ENCODE measurements at places on chromosomes 6 and 20.
A peak's percentile ranks its signal among the peaks of the same experiment; 100 is the strongest.

- H3K36me3 ChIP-seq: no peaks in the 10 kb centered on the region
- H3K27me3 ChIP-seq: peaks cover 2% of the 10 kb centered on the region
- DNase-seq: no peak
- H3K27ac ChIP-seq: no peak overlapping the region
- H3K4me3 ChIP-seq: no peak overlapping the region
- H3K4me1 ChIP-seq: no peaks in the 10 kb centered on the region
Measured at GRCh38 chr20:59624401-59624800, 20.1 kb downstream of the PHACTR3 start.

DNA sequence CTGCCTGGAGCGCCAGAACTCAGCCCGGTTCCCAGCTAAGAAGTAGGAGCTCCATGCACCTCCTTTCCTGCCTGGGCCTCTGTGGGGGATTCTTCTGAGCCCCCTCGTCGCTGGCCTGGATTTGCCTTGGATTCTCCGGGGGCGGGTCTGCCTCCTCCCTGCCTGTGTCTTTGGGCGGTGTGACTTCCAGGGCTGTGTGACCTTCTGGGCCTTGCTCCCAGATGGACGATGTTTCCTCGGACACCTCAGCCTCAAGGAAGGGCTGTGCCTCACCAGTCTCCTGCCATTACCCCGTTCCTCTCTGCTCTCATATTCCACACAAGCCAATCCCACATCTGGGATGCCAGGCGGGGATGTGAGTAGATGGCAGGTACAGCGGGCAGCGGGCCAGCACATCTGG lies 76.8 kb downstream of the ERMARD start:
- H3K27ac ChIP-seq: no peak overlapping the region
- peaks cover 30% of the 10 kb centered on the region for H3K27me3 ChIP-seq
- no peaks in the 10 kb centered on the region for H3K36me3 ChIP-seq
- H3K4me1 ChIP-seq: peaks cover 2% of the 10 kb centered on the region
- no peak for DNase-seq

DNA sequence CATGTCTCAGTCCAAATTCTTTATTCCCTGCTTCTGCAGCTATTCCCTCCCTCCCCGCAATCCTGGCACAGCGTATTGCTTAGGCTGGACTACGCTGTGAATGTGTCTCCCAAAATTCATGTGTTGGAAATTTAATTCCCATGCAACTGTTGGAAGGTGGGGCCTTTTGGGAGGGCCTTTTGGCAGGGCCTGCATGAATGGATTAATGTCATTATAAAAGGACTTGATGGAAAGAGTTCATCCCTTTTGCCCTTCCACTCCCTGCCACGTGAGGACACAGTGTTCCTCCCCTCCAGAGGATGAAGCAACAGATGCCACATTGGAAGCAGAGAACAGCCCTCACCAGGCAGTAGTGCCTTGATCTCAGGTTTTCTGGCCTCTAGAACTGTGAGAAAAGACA lies 20.4 kb upstream of the NOTCH4 start:
- H3K4me1 ChIP-seq: peaks cover 26% of the 10 kb centered on the region
- no peaks in the 10 kb centered on the region for H3K27me3 ChIP-seq
- DNase-seq: no peak
- no peak overlapping the region for H3K4me3 ChIP-seq

- DNase-seq: no peak
- peaks cover 5% of the 10 kb centered on the region for H3K36me3 ChIP-seq
- peaks cover 8% of the 10 kb centered on the region for H3K4me1 ChIP-seq
- no peak overlapping the region for H3K27ac ChIP-seq
Measured at GRCh38 chr20:63219866-63220521, 4.1 kb upstream of the YTHDF1 start.

DNA sequence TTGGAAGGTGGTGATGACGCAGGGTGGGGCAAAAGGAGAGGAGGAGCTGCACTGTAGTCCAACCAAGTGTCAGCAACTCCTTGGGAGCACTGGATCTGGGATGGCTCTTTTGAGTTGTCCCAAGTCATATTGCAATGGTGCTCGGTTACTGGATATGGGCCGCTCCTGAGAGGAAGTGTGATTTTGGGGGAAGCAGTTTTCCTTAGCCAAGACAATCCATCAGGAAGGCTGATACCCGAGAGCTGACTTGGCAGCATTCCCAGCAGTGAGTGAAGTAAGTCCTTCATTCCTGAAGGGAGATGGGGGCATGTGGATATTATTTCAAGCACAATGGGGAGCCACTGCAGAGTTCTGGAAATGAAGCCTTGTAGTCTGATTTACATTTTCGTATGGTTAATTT lies 354.1 kb downstream of the RFPL4B start:
- no peaks in the 10 kb centered on the region for H3K27me3 ChIP-seq
- no peak for DNase-seq
- no peak overlapping the region for H3K4me3 ChIP-seq
- no peaks in the 10 kb centered on the region for H3K4me1 ChIP-seq
- H3K27ac ChIP-seq: no peak overlapping the region
- H3K36me3 ChIP-seq: no peaks in the 10 kb centered on the region

DNA sequence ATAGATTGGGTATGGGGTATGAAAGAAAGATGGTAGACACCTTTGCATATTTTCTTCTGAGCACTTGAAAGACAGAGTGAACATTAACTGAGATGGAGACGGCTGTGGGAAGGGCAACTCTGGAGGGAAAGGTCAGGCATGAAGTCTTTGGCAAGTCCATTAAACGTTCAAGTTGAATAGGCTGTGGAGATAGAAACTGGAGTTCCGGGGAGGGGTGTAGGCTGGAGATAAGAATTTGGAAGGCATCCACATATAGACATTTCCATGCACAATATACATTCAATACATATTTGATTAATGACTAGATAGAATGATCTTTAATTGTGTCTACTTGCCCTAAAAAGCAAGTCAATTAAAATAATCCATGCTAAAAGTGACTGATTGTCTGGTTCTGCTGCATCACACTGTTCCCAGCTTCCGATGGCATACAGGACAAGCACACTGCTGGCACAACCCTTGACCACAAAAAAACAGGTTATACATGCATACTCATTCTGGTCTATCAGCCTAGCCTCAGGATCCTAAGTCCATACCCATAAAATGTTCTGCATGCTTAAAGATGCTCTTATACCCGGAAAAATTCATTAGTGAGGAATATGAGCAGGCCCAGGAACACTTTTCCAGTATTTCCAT lies 1.9 kb upstream of the MYLK4 start:
- no peak overlapping the region for H3K4me3 ChIP-seq
- peaks cover 10% of the 10 kb centered on the region for H3K27me3 ChIP-seq
- H3K36me3 ChIP-seq: no peaks in the 10 kb centered on the region
- H3K27ac ChIP-seq: no peak overlapping the region
- no peak for DNase-seq

DNA sequence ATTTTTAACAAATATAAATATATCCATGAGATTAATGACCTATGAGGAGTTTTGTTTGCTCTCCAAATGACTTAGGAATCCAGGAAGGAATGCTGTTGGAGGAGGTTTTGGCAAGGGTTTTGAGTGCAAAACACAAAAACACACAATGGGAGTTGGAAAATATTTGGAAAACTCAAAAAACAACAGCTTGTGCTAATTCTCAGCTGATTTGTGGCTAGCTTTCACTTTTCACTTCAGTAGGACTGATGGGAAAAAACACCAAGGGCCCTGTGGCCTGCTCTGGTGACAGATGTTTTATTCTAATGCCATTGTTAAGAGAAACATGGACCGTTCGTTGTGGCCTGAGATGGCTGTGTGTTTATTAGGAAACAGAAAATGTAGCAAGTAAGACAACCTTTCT lies 113.9 kb downstream of the ALDH8A1 start:
- DNase-seq: no peak
- H3K36me3 ChIP-seq: no peaks in the 10 kb centered on the region
- no peaks in the 10 kb centered on the region for H3K27me3 ChIP-seq

DNA sequence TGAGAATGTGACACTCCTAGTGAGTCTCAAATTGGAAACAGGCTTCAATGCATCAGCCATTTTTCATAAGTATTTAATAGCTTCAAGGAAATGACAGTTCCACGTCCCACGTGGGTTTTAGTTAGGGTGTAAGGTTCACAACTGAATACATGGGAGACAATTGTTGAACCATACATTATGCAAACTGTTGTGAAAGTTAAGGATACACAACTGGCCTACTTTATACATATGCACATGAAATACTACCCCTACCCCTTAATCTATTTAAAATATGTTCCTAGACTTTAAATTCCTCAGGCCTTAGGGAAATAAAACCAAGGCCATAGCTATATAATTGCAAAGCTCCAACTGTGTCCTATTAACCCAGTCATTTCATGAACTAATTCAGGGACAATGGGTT lies 436.1 kb downstream of the BTBD3 start:
- no peaks in the 10 kb centered on the region for H3K36me3 ChIP-seq
- H3K27ac ChIP-seq: no peak overlapping the region
- no peaks in the 10 kb centered on the region for H3K27me3 ChIP-seq
- no peak for DNase-seq
- H3K4me1 ChIP-seq: no peaks in the 10 kb centered on the region

- no peak overlapping the region for H3K27ac ChIP-seq
- DNase-seq: no peak
- no peaks in the 10 kb centered on the region for H3K36me3 ChIP-seq
- no peaks in the 10 kb centered on the region for H3K4me1 ChIP-seq
- H3K4me3 ChIP-seq: no peak overlapping the region
Measured at GRCh38 chr20:58596750-58597248, 54.3 kb upstream of the STX16 start.

DNA sequence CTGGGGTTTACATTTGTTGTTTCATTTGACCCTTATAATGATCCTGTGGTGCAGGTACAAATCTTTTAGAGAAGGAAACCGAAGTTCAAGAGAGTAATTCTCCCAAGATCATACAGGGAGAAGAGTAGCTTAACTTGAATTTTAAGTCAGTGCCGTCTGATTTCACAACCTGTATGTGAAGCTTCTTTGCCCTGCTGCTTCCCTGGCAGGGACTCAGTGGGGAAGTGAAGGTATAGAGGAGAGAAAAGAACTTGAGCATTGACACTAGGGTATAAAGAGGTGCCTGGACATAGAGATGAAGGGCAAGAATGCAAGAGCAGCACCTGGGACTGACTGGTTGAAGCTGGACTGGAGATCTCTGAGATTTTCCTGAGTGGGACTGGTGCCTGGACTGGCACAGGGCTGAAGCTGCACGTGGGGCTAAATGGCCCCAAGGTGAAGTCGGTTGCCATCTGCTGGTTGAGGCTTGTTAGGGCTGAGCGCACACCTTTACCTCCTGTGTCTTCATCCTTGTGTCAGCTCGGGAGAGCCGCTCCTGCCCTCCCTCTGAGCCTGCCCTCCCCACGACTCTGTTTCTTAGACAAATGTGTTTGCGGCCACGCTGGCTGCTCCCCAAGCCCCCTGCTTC lies 41.8 kb downstream of the FARS2 start:
- H3K36me3 ChIP-seq: no peaks in the 10 kb centered on the region
- H3K27ac ChIP-seq: peak overlapping the region; percentile 78
- peak overlapping the region; percentile 44 for H3K4me3 ChIP-seq

DNA sequence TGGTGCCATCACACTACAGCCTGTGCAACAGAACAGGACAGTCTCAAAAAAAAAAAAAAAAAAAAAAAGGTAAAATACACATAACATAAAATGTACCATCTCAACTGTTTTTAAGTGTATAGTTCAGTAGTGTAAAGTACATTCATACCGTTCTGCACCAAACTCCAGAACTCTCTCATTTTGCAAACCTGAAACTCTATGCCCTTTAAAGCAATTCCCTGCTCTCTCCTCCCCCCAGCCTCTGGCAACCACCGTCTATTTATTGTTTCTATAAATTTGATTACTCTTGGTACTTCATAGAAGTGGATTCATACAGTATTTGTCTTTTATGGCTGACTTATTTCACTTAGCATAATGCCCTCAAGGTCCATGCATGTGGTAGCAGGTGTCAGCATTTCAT lies 12.9 kb downstream of the RIPOR2 start:
- peaks cover 86% of the 10 kb centered on the region for H3K4me1 ChIP-seq
- no peak for DNase-seq
- H3K4me3 ChIP-seq: peak overlapping the region; percentile 45
- peak overlapping the region; percentile 94 for H3K27ac ChIP-seq
- peaks cover 4% of the 10 kb centered on the region for H3K27me3 ChIP-seq
- H3K36me3 ChIP-seq: peaks cover 21% of the 10 kb centered on the region

DNA sequence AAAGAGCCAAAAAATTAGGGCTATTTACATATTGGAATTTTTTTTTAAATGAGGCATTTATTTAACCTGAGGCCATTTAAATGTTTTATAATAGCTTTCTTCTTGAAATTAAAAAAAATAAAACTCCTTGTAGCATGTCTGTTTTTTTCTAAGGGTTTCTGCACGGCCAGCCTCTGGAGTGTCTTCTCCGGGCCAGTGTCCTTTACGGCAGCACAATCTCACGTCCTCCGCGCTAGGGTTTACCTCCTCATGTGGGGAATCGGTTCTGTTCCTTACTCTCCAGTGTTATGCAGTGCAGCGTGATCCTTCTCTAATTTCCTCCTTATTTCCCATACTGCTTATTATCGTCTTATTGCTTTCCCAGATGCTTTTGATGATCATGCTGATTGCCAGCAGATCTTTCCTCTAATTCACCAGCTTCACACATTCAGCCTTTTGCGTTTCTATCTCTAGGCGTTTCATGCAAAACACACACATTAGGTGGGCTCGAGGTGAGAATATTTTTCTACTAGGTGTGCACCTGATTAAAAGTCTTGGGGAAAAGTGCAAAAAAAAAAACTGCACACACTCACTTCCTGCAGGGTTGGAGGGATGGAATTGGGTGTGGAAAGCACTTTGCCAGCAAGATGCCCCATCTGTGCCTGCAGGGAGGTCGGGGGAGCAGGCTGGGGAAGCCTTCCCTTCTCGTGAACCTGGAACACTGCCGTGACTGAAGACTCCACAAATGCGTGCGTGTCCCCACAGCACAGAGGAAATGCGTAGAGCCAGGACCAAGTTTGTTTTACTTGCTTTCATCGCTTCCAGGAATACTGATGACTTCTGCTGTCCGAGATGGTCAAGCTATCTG lies 56.1 kb downstream of the PSMG4 start:
- H3K36me3 ChIP-seq: no peaks in the 10 kb centered on the region
- no peak for DNase-seq
- H3K4me1 ChIP-seq: peaks cover 19% of the 10 kb centered on the region
- H3K4me3 ChIP-seq: no peak overlapping the region

- peak overlapping the region; percentile 35 for H3K4me3 ChIP-seq
- peak overlapping the region; percentile 61 for H3K27ac ChIP-seq
- no peak for DNase-seq
- H3K4me1 ChIP-seq: peaks cover 32% of the 10 kb centered on the region
Measured at GRCh38 chr6:158909938-158910337, 90.1 kb downstream of the RSPH3 start.

DNA sequence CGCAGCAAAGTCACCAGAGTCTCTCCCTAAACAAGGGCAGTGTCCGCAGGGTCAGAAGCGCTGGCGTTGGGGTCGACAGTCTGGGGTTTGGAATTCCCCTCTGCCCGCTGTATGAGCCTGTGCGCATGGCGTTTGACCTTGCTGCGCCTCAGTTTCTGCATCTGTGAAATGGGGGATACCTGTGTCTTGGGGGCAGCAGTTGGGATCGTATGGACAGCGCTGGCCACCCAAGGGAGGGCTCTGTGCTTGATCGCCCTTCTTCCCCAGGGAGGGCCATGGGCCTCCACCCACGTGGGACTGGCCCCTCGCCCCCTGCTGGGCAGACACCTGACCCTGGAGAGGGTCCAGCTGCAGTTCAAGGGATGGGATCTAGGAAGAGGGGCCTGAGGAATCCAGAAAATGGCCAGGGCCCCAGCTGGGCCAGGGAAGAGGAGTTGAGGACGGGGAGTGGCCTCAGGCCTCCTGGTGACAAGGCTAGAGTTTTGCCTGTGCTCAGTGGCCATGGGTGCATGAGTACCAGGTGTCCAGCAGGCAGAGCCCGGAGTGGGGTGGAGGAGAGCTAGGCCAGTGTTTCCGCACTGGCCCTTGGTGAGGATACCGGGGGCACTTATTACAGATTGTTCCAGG lies 26.4 kb upstream of the PHACTR3 start:
- H3K4me1 ChIP-seq: no peaks in the 10 kb centered on the region
- H3K4me3 ChIP-seq: no peak overlapping the region
- H3K27me3 ChIP-seq: peaks cover 32% of the 10 kb centered on the region
- H3K36me3 ChIP-seq: no peaks in the 10 kb centered on the region
- H3K27ac ChIP-seq: no peak overlapping the region

All from activated CD8-positive, alpha-beta T cell treated with anti-CD3 and anti-CD28 coated beads for 36 hours (primary cell).